ENCODE measurements at places on chromosomes 16 and 17. TPM values are rescaled to one million over a fixed set of nuclear protein-coding genes. Genes with fewer than 3 reads are reported as not detected.

The KRT20 gene
- not detected for total RNA-seq

The SYT17 gene
- 2.8 TPM for total RNA-seq

The BCO1 gene
- total RNA-seq, result not detected

DNA sequence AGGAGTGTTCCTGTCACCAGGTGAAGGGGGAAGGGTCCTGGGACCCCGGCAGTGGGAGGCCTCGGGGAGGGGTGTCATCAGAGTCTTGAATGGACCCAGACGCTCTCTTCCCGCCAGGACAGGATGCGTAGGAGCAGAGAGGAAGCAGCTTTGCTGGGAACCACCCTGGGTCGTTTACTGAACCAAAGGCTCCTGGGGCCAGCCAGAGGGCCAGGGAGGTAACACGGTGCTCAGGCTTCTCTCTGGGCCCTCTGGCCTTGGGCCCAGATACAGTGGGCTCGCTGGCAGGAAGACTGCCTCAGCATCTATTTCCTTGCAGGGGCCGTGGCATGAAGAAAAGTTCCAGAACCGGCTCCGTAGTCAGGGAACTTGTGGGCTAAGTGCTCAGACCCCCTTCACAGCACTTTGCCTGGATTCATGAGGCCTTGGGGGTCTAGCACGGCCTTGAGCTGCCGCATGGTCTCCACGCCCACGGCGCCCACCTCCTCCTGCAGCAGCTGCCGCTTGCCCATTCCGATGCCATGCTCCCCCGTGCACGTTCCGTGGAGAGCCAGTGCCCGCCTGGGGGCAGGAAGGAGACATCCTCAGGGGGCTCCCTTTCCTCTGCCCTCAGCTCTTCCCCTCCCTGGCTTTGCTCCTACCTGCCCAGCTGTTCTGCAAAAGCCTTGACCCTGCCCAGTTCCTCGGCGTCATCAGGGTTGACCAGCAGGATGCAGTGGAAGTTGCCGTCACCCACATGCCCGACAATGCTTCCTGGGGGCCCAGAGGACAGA is 4.4 kb downstream of the LDHD start:
- DNase-seq, result no peak

DNA sequence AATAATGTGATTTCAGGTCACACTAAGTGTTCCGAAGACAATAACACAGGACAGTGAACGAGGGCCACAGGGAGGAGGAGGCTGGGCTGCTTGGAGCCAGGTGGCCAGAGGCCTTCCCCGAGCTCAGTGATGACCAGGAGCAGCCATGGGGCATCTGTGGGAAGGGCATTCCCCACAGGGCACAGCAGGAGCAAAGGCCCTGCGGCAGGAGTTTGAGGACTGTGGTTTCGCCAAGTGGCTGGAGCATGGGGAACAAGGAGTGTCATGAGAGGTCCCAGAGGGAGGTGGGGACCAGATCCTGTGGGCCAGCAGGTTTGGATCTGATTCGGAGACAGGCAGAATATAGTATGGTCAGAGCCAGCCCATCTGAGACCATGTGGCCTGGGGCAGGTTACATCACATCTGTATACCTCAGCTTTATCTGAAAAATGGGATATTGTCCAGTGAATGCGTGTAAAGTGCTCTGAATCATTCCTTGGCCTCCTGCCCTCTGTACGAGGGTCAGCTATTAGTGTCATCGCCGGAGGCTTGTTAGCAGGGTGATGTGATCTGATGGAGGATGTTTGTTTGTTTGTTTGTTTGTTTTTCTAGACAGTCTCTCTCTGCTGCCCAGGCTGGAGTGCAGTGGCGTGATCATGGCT is 176.8 kb downstream of the KATNIP start:
- peak; percentile 34 for DNase-seq

GRCh38 chr17:73588301-73588846 is 55.9 kb downstream of the SDK2 start:
- DNase-seq, result no peak

- no peak for DNase-seq
Observed at GRCh38 chr17:39231591-39232551, 6.1 kb upstream of the STAC2 start.

GRCh38 chr17:61381537-61381936 is 18.1 kb upstream of the TBX2 start:
- no peak for DNase-seq
